Right forelimb (tissue), 1 donor: ENCODE measurements at places on chromosomes 11 and 22.

- no peak for DNase-seq
Measured at GRCh38 chr11:4891996-4892640, 10.4 kb downstream of the OR51T1 start.

DNA sequence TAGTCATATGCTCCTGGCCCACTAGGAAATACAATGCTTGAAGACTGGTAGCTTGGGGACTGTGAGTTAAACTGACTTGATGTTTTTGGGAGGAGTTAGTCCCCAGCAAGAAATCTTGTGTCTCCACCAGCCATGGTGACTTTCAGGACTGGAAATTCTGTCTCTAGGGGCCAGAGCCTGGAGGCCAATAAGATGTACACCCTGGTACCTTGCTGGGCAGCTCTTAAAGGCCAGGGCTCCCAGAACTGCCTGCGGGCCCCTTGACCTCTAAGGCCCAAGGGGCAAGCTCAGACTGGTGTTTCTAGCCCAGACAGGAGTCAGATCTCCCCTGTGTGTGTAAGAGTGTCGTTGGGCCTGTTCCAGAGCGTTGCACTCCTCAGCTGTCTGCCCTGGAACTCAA is 128.7 kb upstream of the C11orf58 start:
- DNase-seq, result peak; percentile 49

GRCh38 chr22:26679003-26679629 is 21.7 kb downstream of the MIAT start:
- peak; percentile 85 for DNase-seq

DNA sequence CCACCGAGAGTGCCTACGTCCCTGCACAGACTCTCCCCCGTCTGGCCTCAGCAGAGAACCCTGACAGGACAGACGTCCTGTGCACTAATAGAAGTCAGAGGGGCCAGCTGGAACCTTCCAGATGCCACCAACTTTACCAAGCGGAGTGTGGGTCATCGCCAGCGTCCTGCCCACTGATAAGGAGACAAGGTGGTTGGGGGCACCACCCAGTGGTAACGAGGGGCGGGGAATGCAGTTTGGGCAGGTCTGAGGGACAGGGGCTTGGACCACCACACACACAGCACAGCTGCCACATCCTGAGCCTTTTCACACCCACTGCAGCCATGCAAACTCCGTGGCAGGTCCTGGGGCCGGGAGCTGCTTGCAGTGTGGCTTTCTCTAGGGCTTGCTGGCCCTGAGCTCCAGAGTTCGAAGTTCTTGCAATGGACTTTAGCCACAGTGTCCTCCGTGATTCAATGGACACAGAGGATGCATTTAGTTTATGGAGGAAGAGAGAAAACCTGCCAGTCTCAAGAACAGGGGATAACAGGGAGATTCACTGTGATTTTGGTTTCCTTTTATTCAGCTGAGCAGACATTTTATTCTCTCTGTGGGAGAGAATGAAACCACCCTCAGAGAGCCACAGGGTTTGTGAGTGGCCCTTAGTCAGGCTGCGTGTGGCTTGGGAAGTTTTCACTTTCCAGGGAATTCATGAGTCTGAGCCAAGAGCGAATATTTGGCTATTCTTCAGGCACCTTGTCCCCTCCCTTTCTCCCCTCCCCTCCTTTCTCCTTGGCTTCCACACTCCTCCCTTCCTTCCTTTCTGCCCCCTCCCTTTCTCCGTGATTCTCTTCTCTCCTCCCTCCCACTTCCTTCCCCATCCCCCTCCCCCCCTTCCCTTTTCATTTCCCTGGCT is 13.1 kb downstream of the MRGPRG start:
- no peak for DNase-seq

- DNase-seq, result no peak
Measured at GRCh38 chr11:64878223-64878493, 263 bp downstream of the EHD1 start.

- DNase-seq, result no peak
Measured at GRCh38 chr11:22730319-22730718, 63.9 kb downstream of the GAS2 start.

GRCh38 chr22:43859176-43859575 is 3.1 kb downstream of the SULT4A1 start:
- no peak for DNase-seq

DNA sequence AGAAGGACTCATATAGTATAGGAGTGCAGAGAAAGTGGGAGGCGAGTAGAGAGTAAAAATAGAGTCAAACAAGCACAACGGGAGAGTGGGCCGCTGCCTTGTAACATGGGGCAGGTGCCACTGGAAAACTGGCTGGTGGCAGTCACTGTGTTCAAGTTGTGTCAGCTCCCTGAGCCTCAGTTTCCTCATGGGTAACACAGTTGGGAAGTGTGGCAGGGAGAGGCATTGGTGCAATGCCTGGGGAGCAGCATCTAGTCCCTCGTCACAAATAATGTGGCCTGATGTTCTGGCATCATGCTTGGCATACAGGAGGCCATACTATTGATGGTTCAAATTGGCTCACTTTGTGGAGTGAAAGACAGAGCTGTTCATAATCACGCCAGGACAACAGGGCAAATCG is 78.9 kb upstream of the SPON1 start:
- no peak for DNase-seq
